Brain microvascular endothelial cell (primary cell): ENCODE measurements at places on chromosomes 11 and 22.

GRCh38 chr22:49331878-49332277 lies 495.8 kb downstream of the BRD1 start:
- no peak for DNase-seq

DNA sequence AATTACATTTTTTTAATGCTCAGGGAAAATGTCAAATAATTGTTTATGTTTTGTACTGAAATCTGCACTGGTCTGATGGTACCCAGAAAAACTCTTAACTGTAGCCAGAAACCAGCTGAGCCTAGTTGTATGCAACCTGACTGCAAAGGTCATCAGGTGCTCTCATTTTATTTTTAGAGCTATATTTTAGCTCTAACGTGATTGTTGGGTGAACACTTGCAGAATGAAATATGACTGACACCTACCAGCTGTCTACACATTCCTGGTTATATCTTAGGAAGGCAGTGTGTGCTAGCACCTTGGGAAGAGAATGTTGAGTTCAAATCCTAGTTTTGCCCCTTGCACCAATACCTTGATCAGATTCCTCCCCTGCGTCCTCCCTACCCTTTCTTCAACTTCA lies 23.6 kb downstream of the PTPRJ start:
- no peak for DNase-seq

DNA sequence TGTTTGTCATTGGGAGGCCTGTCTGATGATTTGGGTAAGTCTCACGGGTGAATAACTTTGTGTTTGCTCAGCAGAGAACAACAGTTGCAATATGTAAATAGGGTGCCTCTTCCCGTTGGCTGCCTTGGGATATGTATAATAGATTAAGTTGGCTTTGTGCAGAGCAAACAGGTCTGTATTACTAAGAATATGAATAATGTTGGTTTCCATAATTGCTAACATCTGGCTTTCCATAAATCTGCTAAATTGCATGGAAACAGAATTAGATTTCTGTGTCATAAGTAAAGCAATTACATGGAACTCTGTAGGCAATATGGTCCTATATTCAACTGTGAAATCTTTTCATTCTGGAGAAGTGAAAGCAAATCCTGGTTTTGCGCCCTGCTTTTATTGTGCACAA lies 636.0 kb upstream of the ANO5 start:
- no peak for DNase-seq

DNA sequence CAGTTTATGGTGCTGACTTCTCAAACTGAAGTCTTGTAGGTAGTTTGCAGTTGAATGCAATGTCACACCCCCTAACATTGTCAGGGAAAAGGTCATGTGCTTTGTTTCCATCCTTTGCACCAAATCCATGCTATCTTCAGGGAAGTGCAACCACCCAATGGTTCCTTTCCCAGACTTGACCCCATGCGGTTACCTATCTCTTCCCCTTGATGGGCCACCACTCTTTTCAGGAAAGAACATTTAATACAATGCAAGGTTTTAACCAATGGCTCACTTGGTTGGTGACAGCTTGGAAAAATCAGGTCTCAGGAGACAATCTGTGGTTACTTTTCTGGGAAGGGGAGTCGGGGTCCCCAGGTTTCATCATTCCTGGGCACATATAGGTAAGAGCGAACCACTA lies 2.1 kb downstream of the ABTB2 start:
- no peak for DNase-seq

DNA sequence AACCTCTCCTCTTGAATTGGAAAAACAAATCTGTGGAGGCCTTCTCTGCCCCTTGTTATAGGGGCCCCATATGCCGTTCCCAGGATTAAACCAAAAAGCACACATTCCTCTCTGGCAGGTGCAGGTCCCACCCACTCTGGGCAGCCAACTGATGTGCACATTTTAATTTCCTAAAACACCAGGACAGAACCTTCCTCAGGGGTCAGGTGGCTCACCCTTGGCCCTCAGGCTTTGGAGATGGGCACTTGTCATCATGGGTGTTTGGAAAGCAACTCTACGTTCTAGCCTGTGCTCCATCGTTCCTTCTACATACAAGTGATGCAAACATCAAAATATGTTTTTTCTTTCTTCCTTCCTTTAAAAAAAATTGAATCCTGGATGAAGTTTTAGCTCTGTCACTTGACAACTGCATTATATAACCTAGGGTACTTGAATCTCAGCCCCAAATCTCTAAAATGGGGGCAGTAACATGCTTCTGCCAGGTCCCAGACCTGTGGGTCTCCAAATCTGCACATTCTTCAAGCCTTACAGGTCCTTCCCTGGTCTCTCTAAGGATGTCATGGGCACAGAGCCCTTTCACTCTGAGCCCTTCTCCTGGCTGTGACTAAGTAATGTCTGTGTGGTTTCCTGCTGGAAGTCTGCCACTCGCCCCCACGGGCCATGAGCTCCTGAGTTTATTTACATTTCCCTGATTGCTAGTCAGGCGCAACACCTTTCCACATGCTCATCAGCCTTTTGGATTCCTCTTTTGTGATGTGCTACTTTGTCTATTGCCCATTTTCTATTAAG lies 43.8 kb downstream of the KCNQ1OT1 start:
- DNase-seq, result peak; percentile 21

- DNase-seq, result peak; percentile 87
Measured at GRCh38 chr22:42939941-42940653, 74.9 kb downstream of the PACSIN2 start.

GRCh38 chr11:66466225-66467033 lies at the start of gene PELI3:
PELI3 (plus strand) TSS chr11:66466905; CDS start chr11:66468129, 1,224 bp downstream.
- DNase-seq, result peak; percentile 80

DNA sequence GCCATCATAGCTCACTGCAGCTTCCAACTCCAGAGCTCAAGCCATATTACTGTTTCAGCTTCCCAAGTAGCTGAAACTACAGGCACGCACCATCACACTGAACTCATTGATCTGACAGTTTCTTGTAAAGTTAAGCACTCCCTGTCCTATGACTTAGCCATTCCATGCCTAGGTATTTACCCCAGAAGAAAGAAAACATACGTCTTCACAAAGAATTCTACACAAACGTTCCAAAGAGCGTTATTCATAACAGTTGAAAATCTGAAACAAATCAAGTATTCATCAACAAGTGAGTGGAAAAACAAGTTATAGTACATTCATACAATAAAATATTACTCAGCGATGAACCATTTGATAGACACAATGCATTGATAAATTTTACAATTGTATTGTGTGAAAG lies 7.8 kb upstream of the NLRP10 start:
- no peak for DNase-seq

DNA sequence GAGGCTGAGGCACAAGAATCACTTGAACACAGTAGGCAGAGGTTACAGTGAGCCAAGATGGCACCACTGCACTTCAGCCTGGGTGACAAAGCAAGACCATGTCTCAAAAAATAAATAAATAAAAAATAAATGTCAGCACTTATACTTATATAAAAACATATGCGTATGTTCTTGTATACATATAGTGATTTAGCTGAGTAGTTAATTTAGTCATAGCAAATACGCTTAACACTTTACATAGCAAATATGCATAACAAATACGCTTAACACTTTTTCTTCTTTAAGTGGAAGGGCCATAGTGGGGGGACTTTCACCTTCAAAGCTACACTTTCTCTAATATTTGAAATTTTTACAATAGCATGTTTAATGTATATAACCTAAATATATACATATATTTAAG lies 64.0 kb upstream of the CAPRIN1 start:
- no peak for DNase-seq

GRCh38 chr11:110454609-110455008 lies 24.9 kb downstream of the FDX1 start:
- no peak for DNase-seq

DNA sequence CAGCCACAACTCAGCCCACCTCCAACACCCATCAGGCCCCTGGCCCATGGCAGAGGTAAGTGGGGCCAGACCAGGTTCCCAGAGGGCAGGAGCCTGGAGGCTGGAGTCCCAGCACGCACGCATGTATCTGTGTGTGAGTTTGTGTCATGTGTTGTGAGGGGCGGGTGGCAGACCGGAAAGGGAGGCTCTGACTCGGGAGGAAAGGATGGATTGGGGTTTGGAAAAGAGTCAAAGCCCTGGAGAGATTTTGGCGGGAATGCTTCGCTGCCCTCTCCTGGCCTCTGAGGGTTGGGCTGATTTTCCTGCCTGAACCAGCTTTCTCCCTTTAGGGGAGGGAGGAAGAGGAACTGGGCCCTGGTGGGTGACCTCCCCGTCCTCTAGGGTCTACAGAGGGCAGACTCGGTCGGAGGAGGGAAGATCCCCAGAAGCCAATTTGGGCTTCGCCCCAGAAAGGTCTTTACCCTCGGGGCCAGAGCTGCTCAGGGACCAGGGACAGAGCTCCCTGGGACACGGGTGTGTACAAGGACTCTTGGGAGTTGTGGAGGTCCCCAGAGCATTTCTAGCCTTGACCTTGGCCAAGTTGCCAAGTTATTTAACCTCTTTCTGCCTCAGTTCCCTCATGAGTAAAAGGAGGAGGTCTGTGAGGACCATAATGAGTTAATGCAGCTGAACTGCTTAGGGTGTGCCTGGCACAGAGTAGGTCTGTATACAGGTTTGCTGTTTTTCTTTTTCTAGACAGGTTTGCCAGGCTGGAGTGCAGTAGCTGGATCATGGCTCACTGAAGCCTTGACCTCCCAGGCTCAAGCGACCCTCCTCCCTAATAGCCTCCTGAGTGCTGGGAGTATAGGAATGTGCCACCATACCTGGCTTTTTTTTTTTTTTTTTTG lies 6.9 kb downstream of the C11orf68 start:
- no peak for DNase-seq

GRCh38 chr11:9839550-9839949 lies 175.7 kb downstream of the SWAP70 start:
- DNase-seq, result no peak

- no peak for DNase-seq
Measured at GRCh38 chr11:74476536-74476935, 9.2 kb upstream of the KCNE3 start.

GRCh38 chr11:86211619-86212018 lies 32.9 kb upstream of the EED start:
- no peak for DNase-seq

DNA sequence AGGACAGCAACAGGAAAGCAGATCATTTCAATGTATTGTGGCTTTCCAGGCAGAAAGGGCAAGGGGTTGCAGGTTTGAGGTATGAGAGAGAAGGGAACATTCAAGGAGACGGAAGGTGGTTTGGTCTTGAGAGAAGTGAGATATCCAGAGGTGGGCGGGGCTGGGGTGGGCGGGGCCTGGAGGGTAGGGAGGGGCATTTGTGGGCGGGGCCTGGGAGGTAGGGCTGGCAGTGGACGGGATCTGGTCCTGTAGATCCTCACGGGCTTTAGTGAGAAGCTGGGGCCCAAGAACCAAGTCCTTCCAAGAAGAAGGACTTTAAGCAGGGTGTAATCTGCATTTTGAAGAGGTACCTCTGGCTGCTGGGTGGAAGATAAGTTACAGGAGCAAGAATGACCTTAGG lies 199.2 kb downstream of the MN1 start:
- no peak for DNase-seq

DNA sequence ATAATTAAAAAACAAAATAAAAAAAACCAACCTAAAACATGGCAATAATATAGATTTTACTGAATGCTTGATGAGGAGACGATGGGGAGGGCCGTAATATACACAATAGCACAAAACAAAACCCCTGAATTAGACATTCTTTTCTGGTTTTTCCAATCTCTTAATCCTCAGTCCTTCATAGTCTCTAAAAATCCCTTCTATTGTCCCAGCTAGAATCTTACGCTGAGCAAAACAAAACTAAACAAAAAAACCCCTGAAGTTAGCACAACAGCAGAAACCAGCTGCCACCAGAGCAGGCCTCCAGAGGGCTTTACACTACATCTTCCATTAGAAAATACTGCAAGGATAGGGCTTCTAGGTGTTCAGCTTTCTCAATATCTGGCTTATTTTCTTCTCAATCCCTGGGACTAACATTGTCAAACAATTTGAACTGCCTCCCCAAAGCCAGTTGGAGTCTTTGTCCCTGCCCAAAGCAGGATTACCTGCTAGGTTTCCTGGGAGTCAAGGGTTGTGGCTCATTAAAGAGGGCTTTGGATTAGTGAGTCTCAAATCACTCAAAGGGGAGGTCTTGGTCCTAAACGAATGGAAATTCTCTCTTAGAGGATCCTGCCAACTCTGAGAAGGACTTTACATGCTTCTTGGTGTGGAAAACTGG lies 2.1 kb upstream of the RNF26 start:
- no peak for DNase-seq

GRCh38 chr11:14320020-14320419 lies 39.0 kb downstream of the RRAS2 start:
- DNase-seq, result peak; percentile 38

DNA sequence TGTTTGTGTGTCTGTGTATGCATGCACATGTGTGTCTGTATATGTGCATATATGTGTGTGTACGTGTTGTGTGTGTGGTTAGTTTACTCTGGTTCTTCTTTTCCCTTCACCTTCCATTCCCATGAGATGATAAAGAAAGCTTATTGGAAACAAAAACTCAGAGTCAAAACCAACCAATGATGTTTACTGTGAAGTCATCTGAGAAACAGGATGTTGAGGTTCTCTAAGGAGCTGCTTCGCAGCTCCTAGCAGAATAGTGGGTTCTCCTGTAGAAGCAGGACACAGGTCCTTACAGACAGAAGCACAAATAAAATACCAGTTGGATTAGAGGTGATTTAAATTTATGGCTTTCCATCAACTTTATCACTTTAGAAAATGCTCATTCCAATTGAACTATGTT lies 256.1 kb upstream of the PLET1 start:
- no peak for DNase-seq

GRCh38 chr11:125441648-125442410 lies 54.2 kb downstream of the FEZ1 start:
- DNase-seq, result no peak

DNA sequence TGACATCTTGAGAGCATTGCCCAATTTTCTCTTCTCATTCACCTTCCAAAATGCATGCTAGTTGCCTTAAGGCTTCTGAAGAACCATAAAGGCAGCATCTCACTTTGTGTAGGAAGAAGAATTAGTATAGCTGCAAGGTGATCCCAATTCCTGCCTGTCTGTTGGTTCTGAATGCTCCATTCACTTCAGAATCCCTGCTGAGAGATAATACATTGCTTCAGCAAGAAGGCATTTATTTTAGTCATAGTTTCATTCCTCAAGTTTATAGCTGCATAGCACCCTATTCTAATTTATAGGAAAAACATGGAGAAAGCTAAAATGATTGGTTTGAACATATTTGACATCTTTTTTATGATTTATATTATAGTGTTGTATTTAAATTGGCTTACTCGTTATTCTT lies 181.3 kb downstream of the METTL15 start:
- DNase-seq, result peak; percentile 22
